ENCODE measurements at places on chromosomes 7 and 10.

- no peak for DNase-seq
Observed at GRCh38 chr10:76641215-76641614, 996.4 kb downstream of the KCNMA1 start.

- no peak for DNase-seq
Observed at GRCh38 chr10:71948496-71949067, 15.6 kb upstream of the CHST3 start.

GRCh38 chr7:93051660-93052059, 66.1 kb downstream of the SAMD9 start:
- no peak for DNase-seq

DNA sequence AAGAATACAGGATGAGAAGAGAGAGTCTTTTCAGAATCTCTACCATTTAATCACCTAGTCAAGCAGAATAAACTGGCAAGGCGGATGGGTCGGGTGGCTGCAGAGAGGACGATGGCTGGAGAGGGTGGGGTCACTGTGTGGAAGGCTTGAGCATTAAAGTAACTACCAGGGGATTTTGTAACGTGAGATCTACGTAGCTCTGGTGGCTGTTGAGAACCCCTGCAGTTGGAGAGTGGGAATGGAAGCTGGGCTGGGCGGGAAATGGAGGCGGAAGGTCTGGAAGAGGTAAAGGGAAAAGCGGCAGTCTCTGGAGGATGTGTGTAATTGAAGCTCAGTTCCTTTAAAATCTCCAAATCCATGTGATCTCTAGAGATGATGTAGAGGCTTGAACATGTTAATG, 135.0 kb downstream of the GATA3 start:
- no peak for DNase-seq

GRCh38 chr7:95454438-95455045, 19.7 kb upstream of the PON2 start:
- no peak for DNase-seq

DNA sequence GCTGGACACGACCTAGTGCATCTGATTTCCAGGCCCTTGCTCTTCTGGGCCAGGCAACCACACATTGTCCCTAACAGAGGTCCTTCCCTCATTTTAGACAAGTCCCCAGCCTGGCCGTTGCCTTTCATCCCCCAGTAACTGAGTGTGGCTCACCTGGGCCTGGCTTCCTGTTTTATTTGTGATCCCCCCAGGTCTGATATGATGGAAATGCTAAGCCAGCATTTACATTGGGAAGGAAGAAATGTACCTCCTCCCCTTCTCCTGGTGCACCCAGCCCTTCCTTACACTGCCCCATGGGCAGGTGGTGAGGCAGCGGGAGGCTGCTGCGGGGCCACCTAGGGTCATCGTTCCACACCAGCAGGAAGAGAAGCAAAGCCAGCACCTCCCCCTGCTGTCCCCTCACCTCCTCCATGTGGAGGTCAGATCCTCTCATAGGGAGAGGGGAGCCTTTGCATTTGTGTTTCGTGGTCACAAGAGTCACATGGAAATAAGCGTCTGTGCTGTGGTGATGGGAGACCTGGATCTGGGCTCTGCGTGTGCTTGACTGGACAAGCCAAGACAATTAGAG, 108.8 kb downstream of the GLRX3 start:
- no peak for DNase-seq

DNA sequence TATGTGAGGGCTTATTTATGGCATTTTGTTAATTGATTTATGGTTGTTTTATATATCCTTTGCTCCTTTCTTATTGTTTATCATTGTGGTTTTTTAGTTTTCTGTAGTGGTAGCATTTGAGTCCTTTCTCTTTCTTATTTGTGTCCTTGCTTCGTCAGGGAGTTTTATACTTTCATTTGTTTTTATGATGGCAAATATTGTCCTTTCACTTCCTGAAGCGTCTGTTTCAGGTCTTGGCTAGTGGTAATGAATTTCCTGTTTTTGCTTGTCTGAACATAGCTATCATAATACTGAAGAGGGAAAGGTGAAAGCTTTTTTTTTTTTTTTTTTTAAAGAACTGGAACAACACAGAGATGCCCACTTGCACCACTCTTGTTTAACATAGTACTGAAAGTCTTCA, 228.2 kb downstream of the ATRNL1 start:
- no peak for DNase-seq

GRCh38 chr10:7231509-7232414, 179.1 kb downstream of the SFMBT2 start:
- DNase-seq, result no peak

- DNase-seq, result no peak
Observed at GRCh38 chr10:130929422-130930325, 381.8 kb downstream of the TCERG1L start.

- peak; percentile 58 for DNase-seq
Observed at GRCh38 chr7:157250605-157251228, 86.1 kb upstream of the DNAJB6 start.

DNA sequence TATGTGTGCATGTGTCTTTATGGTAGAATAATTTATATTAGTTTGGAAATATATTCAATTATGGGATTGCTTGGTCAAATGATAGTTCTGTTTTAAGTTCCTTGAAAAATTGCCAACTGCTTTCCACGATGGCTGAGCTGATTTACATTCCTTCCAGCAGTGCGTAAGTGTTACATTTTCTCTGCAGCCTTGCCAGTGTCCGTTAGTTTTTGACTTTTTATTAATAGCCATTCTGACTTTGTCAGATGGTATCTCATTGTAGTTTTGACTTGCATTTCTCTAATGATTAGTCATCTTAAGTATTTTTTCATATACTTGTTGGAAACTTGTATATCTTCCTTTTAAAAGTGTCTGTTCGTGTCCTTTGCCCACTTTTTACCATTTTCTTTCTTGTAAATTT, 434.2 kb upstream of the POT1 start:
- no peak for DNase-seq

DNA sequence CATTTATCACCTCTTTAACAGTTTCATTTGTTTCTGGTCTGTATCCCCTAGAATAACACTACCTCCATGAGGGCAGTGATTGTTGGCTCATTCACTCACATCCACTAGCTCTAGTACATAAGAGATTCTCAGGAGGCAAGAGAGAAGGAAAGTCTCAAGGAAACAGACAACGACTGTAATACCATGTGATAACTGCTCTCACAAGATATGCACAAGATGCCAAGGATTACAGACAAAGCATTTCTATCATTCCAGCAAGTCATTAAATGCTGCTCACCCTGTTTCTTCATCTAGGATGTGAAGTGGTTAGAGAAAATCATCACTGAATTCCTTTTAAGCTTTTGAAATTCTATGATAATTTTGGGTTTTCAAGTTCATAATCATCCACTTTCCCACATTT, 115.3 kb downstream of the HIBADH start:
- DNase-seq, result no peak

GRCh38 chr10:3207351-3207750, 34.8 kb upstream of the PITRM1 start:
- DNase-seq, result no peak

GRCh38 chr10:118569882-118570252, 25.6 kb downstream of the PRLHR start:
- DNase-seq, result no peak

- DNase-seq, result no peak
Observed at GRCh38 chr10:84005403-84005802, 133.9 kb upstream of the GHITM start.
